ENCODE measurements at places on chromosomes 1 and 21. TPM values are rescaled to one million over a fixed set of nuclear protein-coding genes. Genes with fewer than 3 reads are reported as not detected.
A peak's percentile ranks its signal among the peaks of the same experiment; 100 is the strongest.

GRCh38 chr1:93917302-93917701 lies 8.1 kb upstream of the GCLM start:
- no peak for ATAC-seq

CFH gene
- 111 TPM for total RNA-seq

GRCh38 chr1:217917281-217917887 lies 286.2 kb downstream of the SPATA17 start:
- no peak for ATAC-seq

DNA sequence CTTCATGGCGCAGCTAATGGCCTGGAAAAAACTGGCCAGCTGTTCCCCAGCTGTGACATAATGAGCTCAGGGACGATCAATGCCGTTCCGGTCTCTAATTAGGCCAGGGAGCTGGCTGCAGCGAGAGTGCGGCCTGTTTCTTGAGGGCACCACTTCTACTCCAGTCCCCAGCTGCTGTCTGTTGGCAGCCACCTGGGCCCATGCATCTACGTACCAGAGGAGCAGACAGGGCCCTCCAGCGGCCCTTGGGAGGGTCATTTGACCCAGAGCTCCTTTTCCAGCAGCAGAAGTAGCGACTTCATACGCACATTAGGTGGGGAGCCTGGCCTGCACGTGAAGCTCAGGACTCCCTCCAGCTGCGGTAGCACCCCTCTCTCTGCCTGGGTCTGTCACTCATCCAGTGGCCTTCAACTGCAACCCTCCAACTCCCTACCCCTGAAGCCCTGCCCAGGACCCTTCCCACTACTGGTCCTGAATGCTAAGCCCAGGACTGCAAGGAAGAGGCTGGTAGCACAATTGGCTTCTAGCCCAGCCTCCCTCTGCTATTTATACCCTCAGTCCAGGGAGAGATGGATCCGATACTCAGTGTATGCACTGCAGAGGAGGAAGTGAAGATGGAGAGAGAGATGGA lies 9.1 kb upstream of the GPR61 start:
- ATAC-seq, result no peak

PADI2 gene
- 0.12 TPM for total RNA-seq

GRCh38 chr1:187634940-187635339 lies 806.2 kb downstream of the PLA2G4A start:
- ATAC-seq, result no peak

IQCC gene
- 0.69 TPM for total RNA-seq

NHLH1 gene
- not detected for total RNA-seq

ZMPSTE24 gene
- total RNA-seq, result 49.0 TPM

SRP9 gene
- total RNA-seq, result 186 TPM

DNA sequence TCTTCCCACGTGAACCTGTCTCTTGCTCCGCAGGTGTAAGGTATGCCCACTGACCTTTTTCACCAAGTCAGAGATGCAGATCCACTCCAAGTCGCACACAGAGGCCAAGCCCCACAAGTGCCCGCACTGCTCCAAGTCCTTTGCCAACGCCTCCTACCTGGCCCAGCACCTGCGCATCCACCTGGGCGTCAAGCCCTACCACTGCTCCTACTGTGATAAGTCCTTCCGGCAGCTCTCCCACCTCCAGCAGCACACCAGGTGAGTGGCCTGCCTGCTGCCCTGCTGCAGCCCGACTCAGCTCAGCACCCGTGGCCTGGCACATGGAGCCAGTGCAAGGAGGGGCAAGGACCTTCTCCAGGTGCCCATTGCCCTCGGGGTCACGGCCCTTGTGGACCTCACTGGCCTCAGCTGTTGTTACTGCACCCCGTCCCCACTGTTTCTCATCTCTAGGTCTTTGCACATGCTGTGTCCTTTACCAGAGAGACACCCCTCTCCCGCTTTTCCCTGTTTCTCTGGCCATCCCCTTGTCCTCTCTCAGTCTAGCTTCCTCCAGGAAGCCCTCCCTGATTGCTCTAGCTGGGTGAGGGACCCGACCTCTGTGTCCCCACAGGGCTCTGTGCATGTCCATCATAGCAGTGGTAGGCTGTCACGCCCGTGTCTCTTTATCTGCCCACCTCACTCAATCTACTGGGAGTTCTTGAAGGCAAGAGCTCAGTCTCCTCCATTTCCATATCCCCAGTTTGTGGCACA lies 25.4 kb downstream of the ZNF362 start:
- ATAC-seq, result no peak

GRCh38 chr1:33255347-33256220 lies 708 bp upstream of the ZNF362 start:
- peak; percentile 75 for ATAC-seq

DNA sequence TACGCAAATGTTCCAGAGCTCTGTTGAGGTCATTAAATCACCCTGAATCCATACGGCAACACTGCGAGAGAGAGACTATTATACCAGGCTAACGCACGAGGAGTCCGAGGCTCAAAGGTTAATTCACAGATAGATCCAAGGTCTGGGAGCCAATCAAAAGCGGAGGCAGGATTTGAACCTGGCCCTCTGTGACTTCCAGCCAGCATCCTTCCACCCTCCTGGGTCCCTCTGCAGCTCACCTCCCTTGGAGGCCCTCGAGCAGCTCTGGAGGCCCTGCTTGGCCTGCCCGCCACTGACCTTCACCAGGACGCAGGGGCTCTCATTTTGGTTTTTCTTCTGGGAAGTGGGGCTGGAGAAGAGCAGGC lies 42.1 kb downstream of the KIAA1614 start:
- no peak for ATAC-seq

- peak; percentile 31 for ATAC-seq
Observed at GRCh38 chr1:26378088-26378878, 5.7 kb upstream of the ZNF683 start.

GLUL gene
- 2,605 TPM for total RNA-seq

CYP4A22 gene
- total RNA-seq, result not detected

- ATAC-seq, result no peak
Observed at GRCh38 chr1:53559391-53559815, 100.2 kb downstream of the DMRTB1 start.

GRCh38 chr1:50329332-50329932 lies 93.8 kb downstream of the DMRTA2 start:
- ATAC-seq, result no peak

DNA sequence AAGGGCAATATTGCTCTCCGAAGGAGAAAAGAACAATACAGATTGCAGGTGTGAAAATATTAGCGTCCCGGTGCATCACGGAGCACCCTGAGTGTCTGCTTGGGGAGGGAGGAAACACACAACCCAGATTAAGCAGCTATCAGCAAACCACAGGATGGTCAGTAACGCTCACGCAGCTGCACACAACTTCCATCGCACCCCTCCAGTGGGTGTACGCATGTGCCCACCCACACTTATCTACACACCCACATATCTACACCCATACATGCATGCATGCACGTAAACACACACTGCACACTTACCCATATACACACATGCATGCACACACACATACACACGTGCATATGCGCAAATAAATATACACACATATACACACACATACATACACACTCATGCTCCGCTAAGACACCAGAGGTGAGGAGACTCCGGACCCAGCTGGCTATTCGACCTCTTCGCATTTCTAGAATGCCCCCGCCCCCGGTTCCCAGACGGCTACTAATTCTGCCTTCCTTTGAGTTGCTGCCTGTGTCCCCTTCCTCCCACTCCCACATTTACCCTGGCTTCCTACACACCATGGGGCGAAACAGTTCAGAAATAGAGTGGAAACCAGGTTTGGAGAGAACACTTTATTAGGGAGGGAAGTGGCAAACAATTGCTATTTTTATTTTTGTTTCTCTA lies 26.2 kb downstream of the ITPKB start:
- no peak for ATAC-seq

- no peak for ATAC-seq
Observed at GRCh38 chr1:234647758-234648157, 37.8 kb upstream of the IRF2BP2 start.

DNAJC6 gene
- total RNA-seq, result 2.6 TPM

DNA sequence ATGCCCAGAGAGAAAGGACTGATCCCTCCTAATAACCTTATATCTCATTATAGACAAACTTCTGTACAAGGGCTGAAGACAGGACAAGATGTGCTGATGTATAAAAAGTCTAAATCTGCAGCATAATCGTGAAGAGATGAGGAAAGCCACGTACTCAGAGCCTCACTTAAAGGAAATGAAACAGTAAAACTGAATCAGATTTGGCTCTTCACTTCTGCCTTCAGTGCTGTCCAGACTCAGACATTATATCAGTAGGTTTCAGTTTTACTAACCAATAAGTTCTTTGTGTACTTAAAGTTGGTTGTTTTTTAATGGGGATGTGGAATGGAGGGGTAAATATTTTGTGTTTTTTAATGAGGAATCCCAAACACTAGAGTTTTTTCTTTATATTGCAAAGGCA lies 45.3 kb upstream of the RGS1 start:
- ATAC-seq, result peak; percentile 32

GRCh38 chr1:1051127-1051810 lies 22.8 kb downstream of the RNF223 start:
- ATAC-seq, result no peak

- no peak for ATAC-seq
Observed at GRCh38 chr1:91400133-91400725, 4.4 kb downstream of the HFM1 start.

AVPR1B gene
- not detected for total RNA-seq

DNA sequence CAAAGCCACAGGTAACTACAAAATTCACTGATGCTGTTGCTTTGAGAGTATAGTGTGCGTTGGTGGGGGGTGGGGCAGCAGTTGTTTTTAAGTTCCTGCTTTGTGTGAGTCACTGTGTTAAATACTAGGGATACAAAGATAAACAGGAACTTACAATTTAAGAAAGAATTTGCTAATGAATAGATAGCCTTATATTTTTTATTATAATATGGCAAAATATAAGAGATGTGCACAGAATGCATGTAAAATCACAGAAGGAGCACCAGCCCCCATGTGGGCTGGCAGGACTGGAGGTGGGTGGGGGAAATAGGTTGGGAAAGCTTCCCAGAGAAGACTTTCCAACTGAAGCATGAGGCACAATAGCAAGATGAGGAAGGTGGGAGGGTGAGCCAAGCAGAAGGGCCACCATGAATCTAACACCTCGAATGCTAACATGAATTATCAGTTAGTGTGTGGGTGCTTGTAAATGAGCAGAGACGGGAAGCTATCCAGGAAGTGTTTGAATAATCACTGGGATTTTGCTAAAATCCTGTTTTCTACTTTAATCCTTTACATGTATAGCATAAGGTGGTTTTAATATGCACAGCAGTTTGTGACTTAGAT lies 57.0 kb upstream of the RAVER2 start:
- ATAC-seq, result no peak

DNA sequence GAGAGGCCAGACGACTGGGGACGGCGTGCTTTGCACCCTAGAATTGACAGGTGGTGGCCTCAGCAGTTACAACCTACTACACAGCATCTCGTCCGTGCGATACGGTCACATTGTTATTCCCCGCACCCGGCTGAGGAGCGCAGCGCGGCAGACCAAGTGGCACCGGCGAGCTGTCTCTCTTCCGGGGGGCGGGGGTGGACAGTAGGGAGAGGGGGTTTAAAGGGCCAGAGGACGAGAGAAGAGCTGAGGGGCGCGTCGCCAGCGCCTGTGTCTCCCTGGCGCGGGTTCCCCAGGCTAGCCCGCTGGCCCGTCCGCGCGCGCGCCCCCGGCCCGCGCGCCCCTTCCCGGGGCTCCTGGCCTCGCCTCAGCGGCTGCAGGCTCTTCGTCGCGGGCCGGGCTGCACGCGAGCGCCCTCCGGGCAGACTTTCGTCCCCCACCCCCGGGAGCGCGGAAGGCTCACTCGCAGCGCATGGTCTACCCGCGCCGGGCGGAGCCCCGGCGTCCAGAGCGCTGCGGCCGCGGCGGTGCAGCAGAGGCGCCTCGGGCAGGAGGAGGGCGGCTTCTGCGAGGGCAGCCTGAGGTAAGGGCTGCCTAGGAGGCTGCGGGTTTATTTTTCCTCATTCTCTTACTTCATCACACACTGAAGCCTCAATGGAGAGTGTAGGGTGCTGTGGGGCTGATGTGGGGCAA lies at the start of gene PDE4B:
Gene PDE4B, plus strand, starts transcription at position 227 of the 690 bp plus-strand sequence.
- peak; percentile 35 for ATAC-seq

NID1 gene
- total RNA-seq, result 239 TPM

UBASH3A gene
- not detected for total RNA-seq

DNA sequence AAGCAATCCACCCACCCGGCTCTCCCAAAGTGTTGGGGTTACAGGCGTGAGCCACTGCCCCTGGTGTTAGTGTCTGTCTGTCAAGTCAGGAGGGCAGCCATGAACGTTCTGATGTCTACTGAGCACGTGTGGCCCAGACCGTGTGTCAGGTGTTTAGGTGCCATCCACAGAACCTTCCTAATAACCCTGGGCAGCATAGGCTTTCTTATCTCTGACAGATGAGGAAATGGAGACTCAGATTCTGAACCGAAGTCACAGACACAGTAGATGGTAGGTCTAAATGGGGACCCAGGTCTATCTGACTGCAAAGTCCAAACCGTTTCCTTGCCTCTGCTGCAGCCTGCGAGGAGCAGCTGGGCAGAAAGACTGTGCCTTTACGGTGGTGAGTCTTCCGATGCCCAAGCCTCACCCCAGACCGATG lies 622 bp upstream of the IL6R start:
- ATAC-seq, result no peak

KPRP gene
- not detected for total RNA-seq

TCP10L gene
- 2.7 TPM for total RNA-seq

PRAMEF1 gene
- total RNA-seq, result not detected

C1orf141 gene
- not detected for total RNA-seq

CREB3L4 gene
- 7.1 TPM for total RNA-seq

- no peak for ATAC-seq
Observed at GRCh38 chr21:19507682-19508260, 1104.2 kb upstream of the TMPRSS15 start.

DNA sequence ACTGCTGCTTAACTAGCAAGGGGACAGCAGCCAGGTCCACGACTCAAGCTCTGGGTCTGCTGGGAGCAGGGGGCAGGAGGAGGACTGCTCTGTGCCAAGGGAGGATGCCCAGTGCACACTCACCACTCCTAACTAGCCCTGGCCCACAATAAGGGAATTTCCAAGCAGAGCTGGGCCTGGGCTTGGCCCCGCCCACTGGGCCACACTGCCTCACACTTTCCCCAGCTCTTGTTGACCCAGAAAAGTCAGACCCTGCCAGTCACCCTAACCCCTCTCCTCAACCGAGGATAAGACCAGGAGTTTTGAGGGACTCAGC lies 18.7 kb downstream of the SLC9A1 start:
- ATAC-seq, result no peak

DNA sequence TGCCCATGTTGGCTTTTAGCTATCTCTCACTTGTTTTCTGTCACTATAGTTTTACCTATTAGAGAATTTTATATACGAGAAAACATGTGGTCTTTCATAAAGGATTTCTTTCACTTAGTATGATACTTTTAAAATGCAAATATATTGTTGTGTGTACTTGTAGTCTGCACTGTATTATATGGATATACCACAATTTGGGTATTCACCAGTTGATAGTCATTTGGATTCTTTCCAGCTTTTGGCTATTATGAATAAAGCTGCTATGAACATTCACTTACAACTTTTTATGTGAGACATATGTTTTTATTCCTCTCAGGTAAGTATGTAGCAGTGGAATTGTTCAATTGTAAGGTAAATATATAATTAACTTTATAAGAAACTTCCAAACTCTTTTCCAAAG lies 441.5 kb downstream of the GPATCH2 start:
- no peak for ATAC-seq

EXTL1 gene
- 0.31 TPM for total RNA-seq

- peak; percentile 30 for ATAC-seq
Observed at GRCh38 chr1:204113896-204114295, 37.9 kb downstream of the ETNK2 start.

- no peak for ATAC-seq
Observed at GRCh38 chr1:50214717-50215116, 106.0 kb downstream of the ELAVL4 start.

CELA3A gene
- total RNA-seq, result not detected
